HCEC 1CT (cell line): ENCODE measurements at places on chromosomes 1 and 21.
A peak's percentile ranks its signal among the peaks of the same experiment; 100 is the strongest.

- no peak for DNase-seq
Measured at GRCh38 chr1:206010060-206010459, 6.9 kb upstream of the RAB7B start.

GRCh38 chr1:231969076-231969475, 342.5 kb downstream of the DISC1 start:
- DNase-seq: no peak

DNA sequence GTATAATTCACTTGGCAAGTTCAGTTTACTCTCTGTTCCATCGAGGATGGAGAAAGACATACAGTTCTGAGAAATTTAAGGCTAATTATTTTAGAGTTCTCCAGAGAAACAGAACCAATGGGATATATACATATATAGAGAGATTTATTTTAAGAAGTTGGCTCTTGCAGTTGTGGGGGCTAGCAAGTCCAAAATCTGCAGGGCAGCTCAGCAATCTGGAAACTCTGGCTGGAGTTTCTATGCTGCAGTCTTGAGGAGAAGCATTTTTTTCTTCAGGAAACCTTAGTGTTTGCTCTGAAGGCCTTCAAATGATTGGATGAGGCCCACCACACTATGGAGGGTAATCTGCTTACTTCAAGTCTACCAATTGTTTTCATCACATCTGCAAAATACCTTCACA, 34.6 kb downstream of the TRAF5 start:
- DNase-seq: no peak

DNA sequence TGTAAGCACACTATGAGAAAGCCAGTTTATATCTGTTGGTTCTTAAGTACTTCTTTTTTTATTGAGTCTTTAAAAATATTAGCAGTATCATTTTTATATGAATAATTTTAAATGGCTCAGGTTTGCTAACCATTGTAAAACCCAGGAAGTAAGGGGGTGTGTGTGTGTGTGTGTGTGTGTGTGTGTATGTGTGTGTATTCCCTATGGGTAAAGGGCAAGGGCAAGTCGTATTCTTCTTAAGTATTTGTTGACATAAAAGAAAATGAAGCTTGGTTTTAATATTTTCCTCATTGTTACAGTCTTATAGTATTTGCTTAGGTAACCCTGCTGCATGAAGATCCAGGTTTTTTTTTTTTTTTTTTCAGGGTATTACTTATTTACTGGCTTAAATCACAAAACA, 495.0 kb upstream of the B3GALT2 start:
- DNase-seq: no peak

DNA sequence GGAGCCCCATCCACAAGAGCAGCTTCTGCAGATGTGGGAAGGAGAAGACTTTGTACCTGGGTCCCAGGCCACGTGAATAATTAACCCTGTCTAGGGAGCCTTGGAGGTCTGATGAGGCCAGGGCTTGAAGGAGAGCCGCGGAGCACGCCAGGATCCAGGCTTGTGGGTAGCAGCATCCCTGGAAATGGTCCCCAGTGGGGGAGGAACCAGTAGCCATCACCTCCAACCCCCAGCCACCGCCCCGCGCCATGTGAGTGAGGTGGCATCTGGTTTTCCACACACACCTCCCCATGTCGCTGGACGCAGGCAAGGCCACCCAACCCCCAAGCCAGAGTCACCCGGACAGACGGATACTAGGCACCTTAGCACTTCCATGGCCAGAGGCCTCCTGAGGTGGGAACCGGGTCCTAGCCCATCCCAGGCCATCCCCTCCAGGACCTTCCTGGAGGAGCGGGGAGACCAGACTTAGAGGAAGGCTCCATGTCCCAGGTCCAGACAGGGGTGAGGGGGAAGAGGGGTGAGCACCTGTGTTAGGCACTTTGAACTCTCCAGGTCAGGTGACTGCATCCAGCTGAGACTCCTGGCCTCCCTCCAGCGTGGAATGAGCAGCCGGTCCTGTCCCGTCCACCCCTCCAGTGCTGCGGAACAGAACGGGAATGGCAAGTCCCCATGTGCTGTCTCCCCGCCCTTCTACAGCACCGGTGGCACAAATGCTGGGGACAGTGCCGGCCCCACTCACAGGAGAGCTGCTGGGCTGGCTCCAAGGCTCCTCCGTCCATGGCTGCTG, 53.2 kb downstream of the RIPK4 start:
- DNase-seq: no peak

DNA sequence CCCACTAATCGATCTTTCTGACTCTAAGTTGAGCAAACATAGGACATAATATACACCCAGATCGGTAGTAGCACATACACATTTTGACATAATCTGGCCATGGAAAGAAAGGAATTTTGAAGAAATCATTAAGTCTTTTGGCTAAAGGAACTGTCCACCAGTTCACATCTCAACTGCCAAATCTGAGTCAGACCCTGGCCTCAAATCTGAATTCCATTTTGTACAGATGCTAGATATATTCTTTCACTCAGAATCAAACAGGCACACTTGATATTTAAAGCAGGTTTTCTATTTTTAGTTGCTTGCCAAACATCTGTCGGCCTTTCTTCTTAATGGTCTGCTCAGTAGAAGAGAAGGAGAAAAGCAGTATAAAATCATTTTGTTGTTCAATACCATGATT, 281.8 kb downstream of the BARHL2 start:
- DNase-seq: no peak

DNA sequence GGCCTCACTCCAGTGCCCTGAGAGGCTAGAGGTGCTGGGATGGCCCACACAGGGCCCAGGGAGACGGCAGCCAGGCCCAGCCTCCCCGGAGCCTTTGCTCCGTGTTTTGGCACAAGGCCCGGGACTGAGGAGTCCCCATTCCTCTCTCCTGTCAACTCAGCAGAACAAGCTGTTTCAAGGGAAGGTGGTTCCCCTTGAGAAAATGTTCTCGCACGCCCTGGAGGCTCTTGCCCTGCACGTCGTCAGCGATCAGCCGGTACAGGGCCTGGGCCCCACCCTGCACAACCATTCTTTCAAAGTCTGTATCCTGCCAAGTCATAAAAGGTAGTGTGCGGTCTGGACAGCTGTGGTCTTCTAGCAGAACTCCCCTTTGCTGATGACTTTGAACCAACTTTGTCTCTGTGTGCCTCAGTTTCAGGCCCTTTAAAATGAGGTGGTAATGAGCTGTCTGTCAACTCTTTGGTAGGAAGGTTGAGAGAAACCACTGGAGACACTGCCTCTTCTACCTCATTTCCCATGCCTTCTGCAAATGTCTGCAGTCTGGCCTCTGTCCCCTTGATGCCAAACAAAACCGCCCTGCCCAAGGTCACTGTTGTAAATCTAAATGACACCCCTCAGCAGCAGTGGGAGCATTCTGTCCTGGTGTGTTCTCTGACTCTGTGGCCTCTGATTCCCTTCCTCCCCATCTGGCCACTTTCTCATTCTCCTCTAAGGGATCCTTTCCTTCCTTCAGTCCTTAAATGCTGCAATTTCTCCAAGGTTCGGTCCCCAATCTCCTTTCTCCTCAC, 138.6 kb upstream of the JUN start:
- no peak for DNase-seq

DNA sequence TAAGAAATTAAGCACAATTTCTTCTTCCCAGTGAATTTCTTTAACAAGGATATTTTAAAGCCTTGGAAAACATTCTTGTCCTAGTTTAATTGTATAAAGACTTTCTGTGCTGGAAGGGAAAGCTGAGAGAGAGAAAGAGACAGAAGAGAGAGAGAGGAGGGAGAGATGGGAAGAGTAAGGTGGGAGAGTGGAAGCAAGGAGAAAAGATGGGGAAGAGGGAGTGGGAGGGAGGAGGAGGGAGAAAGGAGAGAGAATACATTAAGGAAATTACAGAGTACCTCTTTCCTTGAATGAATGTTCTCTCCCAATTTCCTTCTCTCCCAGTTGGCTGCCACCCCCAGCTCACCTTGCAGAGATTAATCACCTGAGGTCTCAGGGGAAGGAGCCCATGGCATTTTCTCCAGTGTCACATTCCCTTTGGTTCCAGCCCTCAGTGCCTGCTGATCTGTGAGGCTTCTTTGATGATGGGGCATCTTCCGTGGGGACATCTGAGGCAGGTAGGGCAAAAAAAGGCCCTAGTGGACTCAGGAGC, 32.4 kb upstream of the KCNA10 start:
- DNase-seq: no peak

GRCh38 chr1:69791311-69791710, 223.6 kb downstream of the LRRC7 start:
- DNase-seq: peak; percentile 42

DNA sequence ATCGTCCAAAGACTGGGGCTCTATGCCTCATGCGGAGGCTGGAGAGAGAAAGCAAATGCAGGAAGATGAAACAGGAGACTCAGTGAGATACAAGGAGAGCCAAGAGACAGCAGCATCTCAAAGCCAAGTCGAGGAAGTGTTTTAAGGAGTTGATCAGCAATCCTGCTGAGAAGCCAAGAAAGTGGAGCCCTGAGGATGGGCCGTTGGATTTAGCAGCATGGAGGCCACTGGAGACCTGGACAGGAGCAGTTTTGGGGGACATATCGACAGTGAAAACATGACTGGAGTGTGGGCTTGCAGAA, 107.4 kb upstream of the ZBTB40 start:
- DNase-seq: no peak

DNA sequence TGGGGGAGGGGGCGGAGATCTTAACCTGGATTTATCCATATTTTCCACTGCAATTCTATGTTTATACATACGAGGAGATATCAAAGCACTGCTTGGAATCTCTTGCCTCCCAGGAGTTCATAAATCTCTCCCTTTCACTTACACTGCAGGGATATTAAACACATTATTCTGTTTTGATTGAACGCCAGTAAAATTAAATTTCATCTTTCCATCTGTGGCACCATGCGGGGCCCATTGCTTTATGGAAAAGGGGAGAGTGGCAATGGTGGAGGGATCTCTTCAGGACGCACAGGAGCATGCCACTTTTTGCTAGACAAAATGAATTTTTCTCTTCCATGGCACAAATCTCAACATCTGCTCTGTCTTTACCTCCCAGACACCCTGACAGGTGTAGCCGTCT, 648.0 kb upstream of the PLXNA2 start:
- no peak for DNase-seq

DNA sequence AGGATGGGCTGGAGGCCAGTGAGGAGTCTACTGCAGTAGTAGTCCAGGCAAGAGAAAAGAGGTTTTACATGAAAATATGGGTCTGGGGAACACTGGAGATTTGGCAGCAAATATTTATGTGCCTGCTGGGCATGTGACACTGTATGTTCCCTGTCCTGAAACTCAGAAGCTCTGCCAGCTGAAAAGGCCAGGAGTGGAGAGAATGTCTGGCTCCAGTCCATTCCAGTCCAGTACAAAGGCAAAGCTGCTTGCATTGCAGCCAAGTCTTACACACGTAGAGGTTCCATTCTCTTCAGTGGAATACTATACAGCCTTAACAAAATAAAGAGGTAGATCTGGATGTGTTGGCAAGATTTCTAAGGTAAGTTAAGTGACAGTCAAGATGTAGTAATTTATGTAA, 7.5 kb upstream of the YBX1 start:
- DNase-seq: no peak

- peak; percentile 9 for DNase-seq
Measured at GRCh38 chr1:217431395-217431794, 199.5 kb downstream of the GPATCH2 start.

GRCh38 chr1:94481473-94481933, 60.1 kb downstream of the F3 start:
- peak; percentile 58 for DNase-seq

DNA sequence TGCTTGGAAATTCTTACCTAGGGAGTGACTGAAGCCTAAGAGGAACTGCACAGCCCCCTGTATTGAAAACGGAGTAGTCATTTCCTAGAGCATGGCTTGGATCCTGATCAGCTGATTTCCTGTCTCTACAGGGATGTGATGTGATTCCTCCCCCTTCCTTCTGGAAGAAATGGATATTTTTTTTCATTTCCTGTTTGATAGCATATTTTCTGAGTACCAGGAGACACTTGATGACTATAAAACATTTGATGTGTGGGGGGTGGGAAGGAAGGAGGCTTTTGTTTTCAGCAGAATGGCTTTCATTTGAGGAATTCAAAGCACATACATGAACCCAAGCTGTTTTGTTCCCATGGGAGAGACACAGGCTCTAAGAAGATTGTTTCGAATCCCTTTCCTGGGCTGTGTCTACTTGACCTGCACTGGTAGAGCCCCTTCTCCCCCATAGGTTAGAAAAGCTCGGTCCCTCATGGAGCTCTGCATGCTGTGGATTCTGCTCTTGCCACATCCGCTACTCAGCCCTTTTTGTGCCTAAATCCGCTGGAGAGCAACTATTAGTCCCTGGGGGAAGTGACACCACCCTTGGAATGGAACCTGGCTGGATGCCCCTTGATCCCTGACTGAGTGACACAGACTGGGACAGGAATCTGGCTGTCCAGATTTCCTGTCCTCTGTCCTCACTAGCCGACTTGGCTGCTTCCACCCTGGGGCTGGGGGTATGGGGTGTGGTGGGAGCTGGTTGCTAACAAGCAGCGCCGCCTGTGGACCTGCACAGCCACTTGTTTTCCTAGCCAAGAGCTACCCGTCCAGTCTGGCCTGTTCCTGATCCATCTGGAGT, 71.8 kb upstream of the MACF1 start:
- DNase-seq: peak; percentile 74
